ENCODE measurements at places on chromosomes 3 and 15.

DNA sequence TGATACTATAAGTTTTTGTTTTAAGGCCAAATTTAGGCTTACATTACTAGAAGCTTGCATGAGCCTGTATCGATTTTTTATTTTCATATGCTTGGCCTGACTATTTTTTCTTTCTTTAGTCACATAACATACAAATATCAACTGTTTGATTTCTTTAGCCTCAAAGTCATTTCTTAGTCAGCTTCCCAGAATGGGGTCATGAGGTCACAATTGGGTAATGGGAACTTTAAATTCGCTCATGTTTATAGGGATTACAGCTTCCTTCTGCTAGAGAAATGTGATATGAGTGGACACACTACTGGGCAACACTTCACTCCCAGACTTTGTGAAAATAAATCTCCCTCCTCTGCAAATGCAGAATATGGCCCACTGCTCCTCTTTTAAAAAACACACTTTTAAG lies 9.1 kb upstream of the TIPARP start:
- DNase-seq = no peak

DNA sequence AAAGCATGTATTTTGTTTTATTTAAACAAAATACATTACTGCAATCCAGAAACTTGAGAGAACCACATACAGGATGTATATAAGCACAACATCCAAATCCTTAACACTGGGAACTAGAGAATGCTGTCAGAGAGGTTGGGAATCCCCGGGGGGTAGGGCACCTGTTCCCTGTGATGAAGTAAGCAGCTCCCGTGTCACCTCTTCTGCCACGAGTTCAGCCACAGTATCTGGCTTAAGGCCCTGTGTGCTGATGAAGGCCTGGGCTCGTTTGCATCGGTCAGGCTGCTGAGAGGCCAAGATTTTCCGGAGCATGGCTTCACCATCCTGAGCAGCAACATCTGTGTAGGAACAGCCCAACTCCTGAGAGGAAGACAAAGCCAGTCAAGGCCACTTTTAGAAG lies 36.4 kb downstream of the EIF3J start:
- no peak for DNase-seq

- DNase-seq = no peak
These were observed 52.1 kb upstream of the P3H2 start for GRCh38 chr3:190172751-190173150.

DNA sequence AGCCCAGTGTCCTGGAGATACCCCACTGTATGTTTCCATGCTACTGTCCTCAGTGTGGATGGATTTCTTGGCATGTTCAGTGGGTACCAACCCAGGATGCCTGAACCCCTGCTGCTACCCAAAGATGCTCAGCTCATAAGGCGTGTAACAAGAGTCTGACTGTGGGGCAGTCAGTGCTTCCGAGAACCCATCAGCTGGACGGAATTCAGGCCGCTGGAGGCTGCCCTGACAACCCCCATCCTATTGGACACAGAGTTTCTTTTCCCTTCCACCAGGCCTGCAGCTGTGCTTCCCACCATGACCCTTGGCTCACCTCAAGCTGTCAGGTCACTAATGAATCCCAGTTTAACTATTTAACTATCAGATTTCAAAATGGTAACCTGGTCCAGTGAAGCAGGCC lies 224.1 kb upstream of the FEZF2 start:
- no peak for DNase-seq

GRCh38 chr3:183265157-183265642 lies 12.1 kb downstream of the B3GNT5 start:
- no peak for DNase-seq

GRCh38 chr3:160719710-160720109 lies 36.3 kb upstream of the PPM1L start:
- DNase-seq = no peak

- no peak for DNase-seq
These were observed 8.2 kb downstream of the RBPMS2 start for GRCh38 chr15:64767203-64767602.

DNA sequence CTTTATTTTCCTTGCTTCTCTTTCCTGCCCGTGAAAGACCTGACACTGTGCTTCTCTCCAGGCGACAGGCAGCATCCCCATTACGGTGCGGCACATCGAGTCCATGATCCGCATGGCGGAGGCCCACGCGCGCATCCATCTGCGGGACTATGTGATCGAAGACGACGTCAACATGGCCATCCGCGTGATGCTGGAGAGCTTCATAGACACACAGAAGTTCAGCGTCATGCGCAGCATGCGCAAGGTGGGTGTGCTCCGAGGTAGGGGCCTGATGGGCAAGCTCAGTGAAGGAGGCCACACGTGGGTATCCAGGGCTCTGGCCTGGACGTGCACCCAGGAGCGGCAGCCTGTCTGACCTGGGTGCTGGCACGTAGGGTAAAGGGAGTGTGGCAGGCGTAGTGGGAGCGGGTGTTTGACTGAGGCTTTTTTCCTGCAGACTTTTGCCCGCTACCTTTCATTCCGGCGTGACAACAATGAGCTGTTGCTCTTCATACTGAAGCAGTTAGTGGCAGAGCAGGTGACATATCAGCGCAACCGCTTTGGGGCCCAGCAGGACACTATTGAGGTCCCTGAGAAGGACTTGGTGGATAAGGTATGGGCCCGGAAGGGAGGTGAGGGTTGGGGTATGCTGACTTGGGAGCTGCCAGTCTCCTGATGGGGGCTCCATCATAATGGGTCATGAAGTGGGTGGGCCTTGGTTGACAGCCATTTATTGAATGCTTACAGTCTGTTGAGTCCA lies 8.2 kb upstream of the PODXL2 start:
- DNase-seq = no peak

- peak; percentile 22 for DNase-seq
These were observed 25.7 kb downstream of the TMOD2 start for GRCh38 chr15:51776952-51777569.

- no peak for DNase-seq
These were observed 169.5 kb downstream of the PLD1 start for GRCh38 chr3:171640520-171641412.

DNA sequence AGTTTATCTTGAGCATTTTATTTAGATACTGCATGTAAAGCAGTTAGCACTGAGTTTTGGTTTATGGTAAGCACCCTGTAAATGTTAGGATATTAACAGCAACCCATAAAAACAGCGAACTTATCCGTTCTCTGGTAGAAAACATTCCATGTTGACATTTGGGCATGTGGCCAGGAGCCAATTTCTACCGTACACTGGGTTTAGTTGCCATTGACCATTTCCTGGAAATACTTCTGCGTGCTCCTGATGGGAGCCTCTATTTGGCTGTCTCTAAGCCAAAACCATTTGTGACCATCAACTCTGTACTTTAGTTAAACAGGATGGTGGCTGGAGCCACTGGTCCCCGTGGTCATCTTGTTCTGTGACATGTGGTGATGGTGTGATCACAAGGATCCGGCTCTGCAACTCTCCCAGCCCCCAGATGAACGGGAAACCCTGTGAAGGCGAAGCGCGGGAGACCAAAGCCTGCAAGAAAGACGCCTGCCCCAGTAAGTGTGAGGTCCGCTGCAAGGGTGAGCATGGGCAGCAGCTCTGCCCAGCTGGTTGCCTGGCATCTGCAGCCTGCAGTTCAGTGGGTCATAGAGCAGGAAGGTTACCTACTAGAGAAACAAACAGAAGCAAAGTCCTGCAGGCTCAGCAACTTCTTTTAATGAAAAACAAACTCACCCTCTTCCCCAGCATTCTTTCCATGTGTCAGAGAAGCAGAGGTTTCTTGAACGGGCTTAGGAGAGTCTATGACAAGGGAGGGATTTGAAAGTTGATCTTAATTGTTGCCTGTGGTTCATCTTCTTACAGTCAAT lies 7.1 kb downstream of the THBS1 start:
- DNase-seq = no peak

- DNase-seq = no peak
These were observed 27.4 kb downstream of the METTL6 start for GRCh38 chr3:15399970-15400369.

GRCh38 chr3:126342991-126343648 lies 14.1 kb downstream of the KLF15 start:
- DNase-seq = no peak

DNA sequence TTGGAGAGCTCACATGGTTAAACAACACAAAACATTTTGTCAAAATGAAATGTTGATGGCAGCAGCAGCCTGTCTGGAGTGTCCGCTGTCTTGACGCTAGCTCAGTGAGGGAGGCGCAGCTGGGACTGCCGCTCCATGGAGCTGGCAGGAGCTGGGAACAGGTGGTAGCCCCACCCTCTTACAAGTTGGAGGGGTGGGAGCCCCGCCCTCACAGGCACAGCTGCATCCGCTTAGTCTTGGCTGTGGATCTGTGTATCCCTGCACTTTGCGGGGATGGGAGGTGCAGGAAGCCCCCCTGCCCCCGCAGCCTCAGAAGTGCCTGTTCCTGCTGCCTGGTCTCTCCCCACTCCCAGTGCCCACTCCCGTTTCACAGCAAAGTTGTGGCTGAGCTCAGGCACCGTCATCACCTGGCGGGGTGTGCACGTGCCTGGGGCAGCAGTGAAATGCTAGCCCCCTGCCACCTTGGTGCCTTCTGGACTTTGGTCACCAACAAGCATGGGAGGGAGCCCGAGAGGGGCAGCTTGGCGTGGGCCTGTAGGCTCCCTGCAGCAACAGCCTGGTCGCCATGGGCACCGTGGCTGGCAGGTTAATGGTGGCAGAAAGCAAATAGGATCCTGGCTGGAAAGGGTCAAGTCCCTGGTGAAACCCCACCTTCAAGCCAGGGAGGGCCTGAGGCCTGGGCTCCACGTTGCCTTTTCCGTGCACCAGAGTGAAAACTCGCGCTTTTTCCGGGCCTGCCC lies 53.8 kb upstream of the CADM2 start:
- no peak for DNase-seq

DNA sequence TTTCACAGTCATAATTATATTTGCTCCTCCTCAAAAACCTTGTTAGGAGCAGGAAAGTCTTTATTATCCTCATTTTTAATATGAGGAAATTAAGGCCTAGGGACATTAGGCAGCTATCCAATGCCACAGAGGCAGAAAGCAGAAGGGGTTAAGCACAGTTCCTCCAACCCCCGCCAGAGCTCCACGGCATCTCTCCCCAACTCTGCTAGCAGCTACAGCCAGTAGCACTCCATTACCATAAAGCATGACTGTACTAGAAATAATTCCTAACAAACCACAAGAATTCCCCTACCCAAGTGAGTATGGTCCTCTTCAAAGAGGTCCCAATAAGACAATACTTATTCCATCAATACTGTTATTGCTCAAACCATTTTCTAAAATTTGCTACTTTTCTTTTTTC lies 9.8 kb downstream of the HEG1 start:
- no peak for DNase-seq

- DNase-seq = no peak
These were observed 41.0 kb upstream of the TCF12 start for GRCh38 chr15:56877255-56877970.

DNA sequence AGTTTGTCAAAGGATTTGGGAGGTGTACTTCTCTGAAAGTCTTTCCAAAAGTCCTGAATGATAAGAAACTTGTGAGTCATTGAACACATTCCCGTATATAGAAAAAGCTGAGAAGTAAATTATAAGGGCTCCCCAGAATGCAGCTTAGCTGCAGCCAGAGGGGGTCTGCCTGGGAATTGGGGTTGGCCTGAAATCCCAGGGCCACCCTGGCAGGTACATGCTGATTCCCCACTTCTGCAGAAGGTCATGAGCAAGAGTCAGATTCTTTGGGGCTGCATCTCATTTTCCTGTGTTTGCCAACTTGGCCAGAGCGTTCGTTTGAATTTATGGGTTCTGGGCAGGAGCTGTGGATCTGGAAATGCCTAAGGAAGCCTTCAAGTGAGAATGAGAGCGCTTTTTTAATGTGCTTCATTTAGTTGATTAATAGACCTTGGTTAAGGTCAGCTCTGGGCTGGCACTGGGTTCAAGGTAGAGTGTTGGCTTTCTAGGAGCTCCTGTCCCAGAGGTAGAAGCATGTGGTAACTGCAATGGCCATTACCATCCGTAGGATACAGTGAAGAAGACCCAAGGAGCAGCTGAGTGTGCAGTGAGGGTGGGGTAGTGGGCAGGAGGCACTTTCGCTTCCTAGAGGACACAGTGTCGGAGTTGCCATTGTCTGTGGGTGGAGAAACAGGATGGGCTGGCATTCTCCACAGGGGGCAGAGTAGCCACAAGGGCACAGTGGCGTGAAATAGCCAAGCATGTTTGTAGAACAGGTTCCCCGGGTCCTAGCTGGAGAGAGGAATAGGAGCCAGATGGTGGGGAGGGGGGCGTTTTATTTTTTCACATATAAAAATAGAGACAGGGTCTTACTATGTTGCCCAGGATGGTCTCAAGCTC lies 3.2 kb downstream of the SLC6A6 start:
- no peak for DNase-seq

GRCh38 chr15:23403550-23403949 lies 43.5 kb downstream of the GOLGA6L2 start:
- DNase-seq = no peak

- DNase-seq = no peak
These were observed 5.6 kb downstream of the HLTF start for GRCh38 chr3:149080699-149081091.

GRCh38 chr15:31298707-31299172 lies 27.9 kb upstream of the KLF13 start:
- DNase-seq = no peak

- DNase-seq = no peak
These were observed 1219.2 kb downstream of the ZPLD1 start for GRCh38 chr3:103653996-103654395.

DNA sequence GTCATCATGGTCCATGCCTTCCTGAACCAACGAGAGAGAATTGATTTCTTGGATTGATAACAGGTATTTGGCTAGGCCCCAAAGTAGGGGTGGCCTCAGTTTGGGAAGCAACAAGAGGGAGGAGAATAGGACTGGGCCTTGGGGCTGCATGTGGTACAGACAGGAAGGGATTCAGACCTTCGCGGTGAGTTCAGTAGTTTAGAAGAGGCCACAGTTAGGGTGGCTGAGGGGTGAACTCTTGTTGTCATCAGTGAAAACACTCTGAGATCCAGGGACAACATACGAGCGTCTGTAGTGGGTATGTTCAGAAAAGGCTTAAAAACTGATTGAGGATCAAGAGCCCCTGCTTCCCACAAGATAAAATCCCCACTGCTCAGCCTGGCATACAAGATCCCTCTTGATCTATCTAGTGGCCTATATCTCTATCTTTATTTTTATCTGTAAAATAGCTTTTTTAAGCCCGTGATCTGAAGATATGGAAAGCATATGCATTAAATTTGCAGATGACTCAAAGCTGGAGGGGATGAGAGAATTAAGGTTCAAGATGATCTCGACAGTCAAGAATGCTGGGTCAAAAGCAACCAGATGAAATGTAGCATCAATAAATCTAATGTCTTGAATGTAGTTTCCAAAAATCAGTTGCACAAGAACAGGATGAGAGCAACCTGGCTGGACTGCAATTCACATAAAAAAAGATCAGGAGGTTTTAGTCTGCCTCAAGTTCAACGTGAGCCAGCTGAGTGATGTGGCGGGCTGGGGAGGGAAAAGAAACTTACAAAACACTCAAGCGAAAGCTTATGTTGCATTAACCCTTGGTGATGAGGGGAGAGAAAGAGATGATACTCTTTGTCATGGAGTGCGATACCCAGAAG lies 221.1 kb upstream of the TLE3 start:
- no peak for DNase-seq

Measured in activated T-helper 1 cell treated with Interleukin-2 at 50 U/mL for 16 hours (primary cell).